ENCODE measurements at places on chromosomes 3 and 15.

- no peak for DNase-seq
Observed at GRCh38 chr3:19960696-19961095, 13.8 kb downstream of the RAB5A start.

DNA sequence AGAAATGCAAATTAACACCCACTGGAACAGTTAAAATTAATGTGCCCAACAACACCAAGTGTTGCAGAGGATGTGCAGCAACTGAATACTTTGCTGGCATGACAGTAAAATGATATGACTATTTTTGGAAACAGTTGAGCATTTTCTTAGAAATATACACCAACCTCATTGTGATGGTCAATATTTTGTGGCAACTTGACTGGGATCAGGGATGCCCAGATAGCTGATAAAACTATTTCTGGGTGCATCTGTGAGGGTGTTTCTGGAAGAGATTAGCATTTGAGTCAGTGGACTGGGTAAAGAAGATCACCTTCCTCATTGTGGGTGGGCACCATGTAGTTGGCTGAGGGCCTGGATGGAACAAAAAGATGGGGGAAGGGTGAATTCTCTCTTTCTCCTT lies 57.9 kb downstream of the RPLP1 start:
- no peak for DNase-seq

GRCh38 chr3:119531151-119531550 lies 28.3 kb downstream of the CD80 start:
- no peak for DNase-seq

GRCh38 chr15:82699726-82700125 lies 9.9 kb downstream of the AP3B2 start:
- DNase-seq: no peak

- no peak for DNase-seq
Observed at GRCh38 chr3:99472385-99472784, 166.0 kb upstream of the COL8A1 start.

- DNase-seq: no peak
Observed at GRCh38 chr3:190456770-190457169, 7.1 kb upstream of the TMEM207 start.

Data from hypothalamus (tissue), 51 donors.